ENCODE measurements at places on chromosomes 3 and 15. TPM values are rescaled to one million over a fixed set of nuclear protein-coding genes. Genes with fewer than 3 reads are reported as not detected.

Gene KNL1
- total RNA-seq = 0.42 TPM

DNA sequence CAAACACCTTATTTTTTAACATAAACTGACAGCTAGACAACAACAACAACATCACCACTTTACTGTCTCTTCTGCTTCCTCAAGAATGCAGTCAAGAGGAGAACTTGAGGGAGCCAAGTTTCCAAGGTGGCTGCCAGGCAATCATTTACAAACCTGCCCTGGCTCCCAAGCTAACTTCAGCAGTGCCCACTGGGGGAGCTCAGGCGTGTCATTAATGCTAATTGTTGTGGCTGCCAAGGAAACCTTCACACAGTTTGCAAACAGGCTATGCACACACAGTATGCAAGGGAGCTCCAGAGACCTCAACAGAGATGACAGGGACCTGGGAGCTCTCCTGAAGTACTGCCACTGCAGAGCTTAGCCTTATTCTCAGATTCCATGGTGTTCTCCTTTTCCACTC lies 2.1 kb downstream of the DZIP1L start:
- no peak for DNase-seq

Gene SCG3
- total RNA-seq = not detected

Gene EFL1
- total RNA-seq = 15.1 TPM

DNA sequence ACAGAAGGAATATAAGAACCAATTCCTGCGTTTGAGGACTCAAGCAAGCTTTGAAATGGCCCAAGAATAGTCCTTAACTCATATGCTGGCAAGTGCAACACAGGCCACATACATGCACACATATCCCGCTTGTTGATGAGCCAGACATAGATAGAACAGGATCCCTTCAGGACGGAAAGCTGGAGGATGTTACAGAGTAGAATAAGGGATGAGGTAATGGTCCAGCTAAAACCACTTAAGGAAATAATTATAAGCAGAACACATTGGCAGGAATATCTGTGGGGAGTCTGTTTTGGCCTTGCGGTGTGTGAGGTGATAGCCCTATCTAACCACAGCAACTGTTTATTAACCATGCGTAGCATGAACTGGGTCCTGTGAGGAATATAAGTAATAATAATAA lies 25.0 kb downstream of the SCG3 start:
- no peak for DNase-seq

Gene COLQ
- total RNA-seq = 10.7 TPM

- no peak for DNase-seq
Observed at GRCh38 chr3:54628888-54629441, 298.9 kb downstream of the LRTM1 start.

- no peak for DNase-seq
Observed at GRCh38 chr3:119859728-119860127, 77.8 kb downstream of the NR1I2 start.

- no peak for DNase-seq
Observed at GRCh38 chr3:186963636-186964035, 33.3 kb downstream of the ST6GAL1 start.

- no peak for DNase-seq
Observed at GRCh38 chr3:122305818-122306621, 19.0 kb upstream of the CSTA start.

Gene ZNF502
- total RNA-seq = 5.9 TPM

DNA sequence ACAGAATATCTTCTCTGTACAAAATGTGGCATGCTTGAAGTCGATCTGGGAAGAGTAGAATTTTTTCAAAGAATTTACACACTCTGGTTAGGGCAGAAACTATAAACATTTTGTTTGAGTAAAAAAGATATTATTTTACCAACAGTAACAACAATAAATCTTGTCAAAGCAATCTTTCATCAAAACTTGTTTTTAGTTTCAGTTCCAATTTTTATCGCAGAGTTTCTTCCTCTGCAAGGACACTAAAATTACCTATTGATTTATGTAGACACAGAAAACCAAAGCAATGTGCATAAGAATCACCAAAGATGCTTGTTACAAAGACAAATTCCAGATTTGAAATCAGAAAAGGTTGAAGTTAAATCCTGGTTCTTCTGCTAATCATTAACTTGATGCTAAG lies 61.9 kb downstream of the CGGBP1 start:
- no peak for DNase-seq

Gene GP9
- total RNA-seq = not detected

Gene GPR160
- total RNA-seq = 2.8 TPM

- no peak for DNase-seq
Observed at GRCh38 chr15:86001200-86001599, 78.5 kb upstream of the AGBL1 start.

DNA sequence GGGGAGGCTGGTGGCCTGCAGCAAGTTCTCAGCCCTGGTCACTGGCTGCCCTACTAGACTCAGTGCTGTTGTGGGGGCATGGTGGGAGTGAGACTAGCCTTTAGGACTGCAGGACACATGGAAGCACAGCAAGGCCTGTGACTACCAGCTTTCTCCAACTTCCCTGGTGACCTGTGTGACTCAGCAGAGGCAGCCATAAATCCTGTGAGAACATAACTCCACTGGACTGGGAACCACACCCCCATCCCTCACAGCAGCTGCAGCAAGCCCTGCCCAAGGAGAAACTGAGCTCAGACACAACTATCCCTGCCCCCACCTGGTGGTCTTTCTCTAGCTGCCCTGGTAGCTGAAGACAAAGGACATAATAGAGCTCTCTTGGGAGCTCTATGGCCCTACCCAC lies 111.3 kb downstream of the DCLK3 start:
- DNase-seq = no peak

DNA sequence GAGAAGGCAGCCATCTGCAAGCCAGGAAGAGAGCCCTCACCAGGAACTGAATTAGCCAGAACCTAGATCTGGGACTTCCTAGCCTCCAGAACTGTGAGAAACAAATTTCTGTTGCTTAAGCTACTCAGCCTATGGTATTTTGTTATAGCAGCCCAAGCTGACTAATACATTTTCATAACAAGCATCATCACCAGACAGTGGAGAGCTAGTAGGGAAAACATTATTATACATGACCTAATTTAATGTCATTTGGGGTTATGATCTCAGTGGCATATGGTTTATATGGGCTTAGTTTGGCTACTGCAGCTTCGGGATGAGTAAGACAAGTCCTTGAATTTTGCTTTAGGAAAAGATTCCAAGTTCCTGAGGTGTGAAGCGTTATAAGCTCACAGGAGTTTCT lies 35.6 kb downstream of the LNP1 start:
- no peak for DNase-seq

Gene ITIH1
- not detected for total RNA-seq

Gene GRAMD2A
- total RNA-seq = 1.5 TPM

GRCh38 chr3:72152551-72153476 lies 367.9 kb upstream of the PROK2 start:
- peak; percentile 81 for DNase-seq

- DNase-seq = no peak
Observed at GRCh38 chr3:143002727-143003126, 1.4 kb downstream of the U2SURP start.

- DNase-seq = no peak
Observed at GRCh38 chr3:13388816-13389215, 31.3 kb downstream of the NUP210 start.

DNA sequence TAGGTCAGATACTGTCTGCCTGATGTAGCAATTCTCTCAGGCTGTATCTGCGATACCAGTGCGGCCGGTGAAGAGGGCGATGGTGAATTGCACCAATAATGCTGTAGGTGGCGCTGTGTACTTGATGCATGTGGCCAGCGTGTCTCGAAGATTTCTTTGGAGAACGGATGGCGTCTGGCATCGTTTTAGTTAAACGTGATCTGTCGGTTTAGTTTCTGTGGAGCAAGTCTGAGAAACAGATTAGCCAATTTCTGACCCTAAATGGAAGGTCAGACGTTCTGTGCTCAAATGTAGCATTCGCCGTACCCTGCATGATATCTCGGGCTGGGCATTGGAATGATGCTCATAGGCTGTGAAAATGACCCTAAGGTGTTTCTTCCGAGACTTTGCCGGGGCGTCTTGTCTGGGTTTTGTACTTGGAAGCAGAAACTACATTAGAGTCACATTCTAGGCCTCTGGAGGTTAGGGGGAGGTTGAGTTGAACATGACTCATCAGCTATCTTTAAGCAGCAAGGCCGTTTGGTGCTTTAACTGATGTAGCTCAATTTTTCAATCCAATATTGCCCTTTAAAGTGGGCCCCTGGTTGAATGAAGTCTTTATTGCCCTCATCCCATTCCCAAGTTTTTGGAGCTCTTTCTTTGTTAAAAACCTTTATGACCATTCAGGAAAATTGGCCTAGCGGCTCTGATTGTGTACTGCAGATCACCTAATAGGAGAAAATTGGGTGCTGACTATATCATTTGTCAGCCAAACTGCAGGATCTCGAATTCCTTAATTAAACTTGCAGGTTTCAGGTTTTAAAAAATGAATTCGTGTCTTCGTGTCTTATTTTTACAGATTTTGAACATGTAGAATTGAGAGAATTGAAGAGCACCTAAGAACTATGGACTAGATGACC lies 80.0 kb downstream of the SQOR start:
- DNase-seq = no peak

- DNase-seq = no peak
Observed at GRCh38 chr3:36741285-36741684, 23.1 kb downstream of the DCLK3 start.

- no peak for DNase-seq
Observed at GRCh38 chr3:96719921-96720320, 94.5 kb upstream of the EPHA6 start.

Gene MYD88
- 33.6 TPM for total RNA-seq

DNA sequence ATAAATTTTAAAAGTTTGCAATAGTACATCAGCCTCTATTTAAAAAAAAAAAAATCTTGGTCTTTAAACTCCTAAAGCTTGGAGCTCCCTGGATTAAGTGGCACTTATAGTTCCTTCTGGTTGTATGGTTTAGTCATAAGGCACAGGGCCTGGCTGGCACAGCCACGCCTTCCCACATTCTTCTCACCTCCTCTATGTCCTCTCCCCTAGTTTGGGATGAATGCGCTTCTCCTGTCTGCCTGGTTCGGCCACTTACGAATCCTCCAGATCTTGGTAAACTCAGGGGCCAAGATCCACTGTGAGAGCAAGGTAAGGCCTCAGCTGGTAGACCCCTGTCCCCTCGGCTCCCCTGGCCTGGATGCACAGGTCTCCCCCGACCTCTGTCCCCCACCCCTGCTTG lies 10.0 kb downstream of the ANKDD1A start:
- no peak for DNase-seq

Gene HYKK
- total RNA-seq = 8.0 TPM

DNA sequence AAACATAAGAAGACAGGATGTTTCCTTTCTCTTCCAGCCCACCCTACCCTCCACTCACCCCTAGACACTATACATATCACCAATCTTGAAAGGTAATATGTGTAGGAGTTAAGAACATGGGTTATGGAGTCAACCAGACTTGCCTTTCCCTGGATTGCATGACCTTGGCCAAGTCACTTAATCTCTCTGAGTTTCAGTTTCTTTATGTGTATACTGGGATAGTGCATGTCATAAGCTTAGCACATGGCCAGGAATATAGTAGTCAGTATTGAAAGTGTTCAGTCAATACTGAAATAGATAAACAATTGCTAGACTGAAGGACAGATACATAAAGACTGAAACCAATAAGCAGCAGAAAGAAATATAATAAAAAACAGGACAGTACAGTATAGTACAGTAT lies 283.2 kb upstream of the STT3B start:
- DNase-seq = no peak

DNA sequence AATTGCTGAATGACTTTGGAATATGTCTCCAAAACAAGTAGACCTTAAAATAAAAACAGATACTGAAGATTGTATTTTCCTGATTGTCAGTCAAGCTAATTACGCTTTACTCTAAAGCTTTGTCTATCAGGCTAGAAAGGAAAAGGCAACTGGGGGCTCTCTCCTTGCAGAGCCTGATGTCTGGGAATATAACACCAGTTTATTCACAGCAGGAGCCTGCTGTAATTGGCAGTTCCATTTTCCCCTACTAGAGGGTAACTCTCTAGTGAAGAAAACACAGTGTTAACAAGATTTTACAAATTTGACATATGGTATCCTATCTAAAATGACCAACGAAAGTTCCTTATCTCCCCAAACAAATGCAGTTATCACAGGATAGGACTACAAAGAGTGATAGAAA lies 158.8 kb downstream of the PDZRN3 start:
- DNase-seq = no peak

Gene RASL12
- total RNA-seq = 171 TPM

Gene CPNE4
- 1.6 TPM for total RNA-seq

Gene MYRIP
- total RNA-seq = 11.0 TPM

Gene RASGRF1
- total RNA-seq = 0.13 TPM

GRCh38 chr15:71529361-71529760 lies 281.0 kb upstream of the NR2E3 start:
- DNase-seq = no peak

Gene RRP9
- 9.3 TPM for total RNA-seq

Measured in aorta (tissue), 5 donors.